Activated CD4-positive, alpha-beta memory T cell treated with anti-CD3 and anti-CD28 coated beads for 36 hours (primary cell): ENCODE measurements at places on chromosomes 13 and 19. TPM values are rescaled to one million over a fixed set of nuclear protein-coding genes. Genes with fewer than 3 reads are reported as not detected.

Gene OR7C1
- not detected for total RNA-seq

Gene BRME1
- 9.0 TPM for total RNA-seq

Gene URAD
- not detected for total RNA-seq

Gene METTL21C
- total RNA-seq: not detected

Gene GRIK5
- 0.73 TPM for total RNA-seq

Gene ANGPTL4
- total RNA-seq: 2.9 TPM

Gene LRRC63
- 0.63 TPM for total RNA-seq
